ENCODE measurements at places on chromosomes 12 and 14.
A peak's percentile ranks its signal among the peaks of the same experiment; 100 is the strongest.

- no peak for DNase-seq
Measured at GRCh38 chr14:101820283-101820798, 58.8 kb downstream of the PPP2R5C start.

DNA sequence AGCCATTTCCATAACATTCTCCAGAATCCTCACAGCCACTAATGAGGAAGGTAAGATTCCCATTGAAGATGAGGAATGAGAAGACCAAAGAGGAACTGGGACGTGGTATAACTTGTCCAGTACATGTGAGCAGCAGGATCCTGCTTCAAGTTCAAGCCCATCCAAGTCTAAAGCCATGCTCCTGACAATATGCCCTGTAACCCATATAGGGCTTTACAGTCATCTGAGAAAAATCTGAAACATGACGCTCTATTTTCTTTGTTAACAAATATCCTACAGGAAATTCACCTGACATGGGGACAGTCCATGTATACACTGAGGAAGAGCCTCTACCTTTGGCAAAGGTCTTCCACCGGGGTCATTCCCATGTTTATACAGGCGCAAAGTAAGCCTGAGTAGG lies 3.1 kb upstream of the ACTR6 start:
- DNase-seq, result no peak

GRCh38 chr12:9127936-9128663 lies 12.4 kb upstream of the A2M start:
- no peak for DNase-seq

DNA sequence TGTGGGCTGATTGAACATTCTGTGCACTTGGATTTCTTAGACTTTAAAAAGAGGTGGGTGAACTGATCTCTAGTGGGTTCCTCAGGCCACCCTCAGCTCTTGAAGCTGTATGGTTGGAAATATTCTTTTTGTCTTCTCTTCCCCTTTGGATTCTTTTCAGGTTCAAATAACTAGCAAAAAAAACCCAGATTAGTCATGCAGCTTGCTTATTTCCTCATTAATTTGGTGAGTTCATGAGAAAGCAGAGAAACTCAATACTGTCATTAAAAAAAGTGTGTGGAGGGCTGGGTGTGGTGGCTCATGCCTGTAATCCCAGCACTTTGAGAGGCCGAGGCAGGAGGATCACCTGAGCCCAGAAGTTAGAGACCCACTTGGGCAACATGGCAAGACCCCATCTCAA lies 183.4 kb downstream of the ESR2 start:
- DNase-seq, result no peak

- no peak for DNase-seq
Measured at GRCh38 chr14:98312006-98312405, 960.0 kb downstream of the BCL11B start.

DNA sequence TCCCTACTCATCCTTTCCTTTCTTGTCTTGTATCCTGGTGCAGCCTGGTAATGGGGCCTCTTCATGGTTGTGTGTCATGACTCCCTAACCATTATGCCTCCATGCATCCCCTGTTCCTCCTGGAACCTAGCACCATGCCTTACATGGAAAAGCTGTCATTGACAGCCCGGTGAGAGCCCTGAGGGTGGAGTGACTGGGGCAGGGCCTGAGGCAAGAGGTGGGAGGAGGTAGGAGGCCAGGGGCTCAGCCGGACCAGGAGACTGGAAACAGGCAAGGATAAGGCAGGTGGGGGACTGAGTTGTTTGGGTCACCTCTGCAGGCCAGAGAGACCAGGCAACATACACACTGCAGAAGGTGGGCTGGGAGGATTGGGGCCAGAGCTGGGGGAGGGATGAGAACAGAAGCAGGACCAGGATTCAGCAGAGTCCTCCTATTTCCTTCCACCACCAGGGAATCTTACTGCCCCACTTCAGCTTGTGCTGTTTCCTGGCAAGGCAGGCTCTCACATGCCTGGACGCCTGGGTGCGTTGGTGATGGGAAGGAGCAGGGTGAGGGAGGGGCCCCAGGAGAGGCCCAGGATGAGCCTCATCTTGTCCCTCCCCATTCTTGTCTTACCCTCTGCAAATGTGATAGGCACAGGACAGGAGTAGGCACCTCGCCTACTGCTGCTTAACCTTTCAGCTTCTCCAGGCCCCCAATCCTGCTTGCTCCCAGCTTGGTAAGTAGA lies at the start of gene LTB4R2:
TSS of gene LTB4R2 (plus strand) at position 603 of the 727 bp plus-strand sequence. CDS start 525 bp downstream, outside the sequence.
- no peak for DNase-seq

DNA sequence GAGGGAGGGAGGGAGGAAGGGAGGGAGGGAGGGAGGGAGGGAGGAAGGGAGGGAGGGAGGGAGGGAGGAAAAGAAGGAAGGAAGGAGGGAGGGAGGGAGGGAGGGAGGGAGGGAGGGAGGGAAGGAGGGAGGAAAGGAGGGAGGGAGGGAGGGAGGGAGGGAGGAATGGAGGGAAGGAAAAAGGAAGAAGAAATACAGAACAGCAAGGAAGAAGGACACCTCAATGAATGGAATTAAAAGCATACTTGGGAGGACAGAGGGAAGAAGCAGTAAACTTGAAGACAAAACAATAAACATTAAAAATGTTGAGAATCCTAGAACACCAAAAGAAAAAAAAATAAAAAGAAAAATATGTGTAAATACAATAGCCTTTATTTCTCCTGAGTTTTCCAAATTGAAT lies 6.2 kb downstream of the OR4Q2 start:
- no peak for DNase-seq

DNA sequence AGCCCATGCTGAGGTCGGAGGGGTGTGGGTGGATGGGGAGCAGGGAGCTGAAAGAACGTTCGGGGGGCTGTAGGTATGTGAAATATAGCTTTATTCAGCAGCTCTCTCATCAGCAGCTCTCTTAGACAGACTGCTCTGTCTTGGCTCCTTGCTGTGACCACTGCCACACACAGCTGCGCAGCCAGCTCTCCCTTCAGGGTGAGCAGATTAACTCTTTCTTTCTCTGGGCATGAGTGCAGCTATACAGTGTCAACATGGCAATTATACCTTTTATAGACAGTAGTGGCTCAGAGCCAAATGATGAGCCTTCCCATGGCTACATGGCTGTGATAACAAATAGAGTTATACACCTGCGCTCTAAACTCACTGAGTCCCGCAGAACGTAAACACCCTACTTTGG lies 137.7 kb upstream of the NEDD1 start:
- DNase-seq, result peak; percentile 82

GRCh38 chr14:81193924-81194633 lies 26.7 kb downstream of the GTF2A1 start:
- no peak for DNase-seq

GRCh38 chr14:101709962-101710931 lies 51.3 kb upstream of the PPP2R5C start:
- DNase-seq, result no peak

GRCh38 chr14:53613404-53614253 lies 343.0 kb downstream of the BMP4 start:
- peak; percentile 14 for DNase-seq

- no peak for DNase-seq
Measured at GRCh38 chr14:96661244-96661969, 135.8 kb upstream of the VRK1 start.

DNA sequence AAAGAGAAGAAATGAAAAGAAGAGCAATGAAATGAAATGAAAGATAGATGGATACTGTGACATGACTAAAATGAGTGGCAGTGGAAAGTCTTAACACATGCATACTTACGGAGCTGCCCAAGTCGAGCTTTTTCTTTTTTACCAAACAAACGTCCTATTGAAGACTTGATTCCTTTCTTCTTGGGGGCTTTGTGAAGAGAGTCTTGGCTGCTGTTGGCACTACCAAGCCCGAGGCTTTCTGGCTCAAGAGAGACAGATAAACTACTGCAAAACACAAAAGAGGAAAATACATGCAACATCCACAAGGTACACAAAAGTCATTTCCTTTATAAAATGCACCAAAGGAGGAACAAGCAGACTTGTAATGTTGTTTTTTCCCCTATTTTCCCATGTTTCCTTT lies 261.2 kb downstream of the ACSS3 start:
- no peak for DNase-seq

DNA sequence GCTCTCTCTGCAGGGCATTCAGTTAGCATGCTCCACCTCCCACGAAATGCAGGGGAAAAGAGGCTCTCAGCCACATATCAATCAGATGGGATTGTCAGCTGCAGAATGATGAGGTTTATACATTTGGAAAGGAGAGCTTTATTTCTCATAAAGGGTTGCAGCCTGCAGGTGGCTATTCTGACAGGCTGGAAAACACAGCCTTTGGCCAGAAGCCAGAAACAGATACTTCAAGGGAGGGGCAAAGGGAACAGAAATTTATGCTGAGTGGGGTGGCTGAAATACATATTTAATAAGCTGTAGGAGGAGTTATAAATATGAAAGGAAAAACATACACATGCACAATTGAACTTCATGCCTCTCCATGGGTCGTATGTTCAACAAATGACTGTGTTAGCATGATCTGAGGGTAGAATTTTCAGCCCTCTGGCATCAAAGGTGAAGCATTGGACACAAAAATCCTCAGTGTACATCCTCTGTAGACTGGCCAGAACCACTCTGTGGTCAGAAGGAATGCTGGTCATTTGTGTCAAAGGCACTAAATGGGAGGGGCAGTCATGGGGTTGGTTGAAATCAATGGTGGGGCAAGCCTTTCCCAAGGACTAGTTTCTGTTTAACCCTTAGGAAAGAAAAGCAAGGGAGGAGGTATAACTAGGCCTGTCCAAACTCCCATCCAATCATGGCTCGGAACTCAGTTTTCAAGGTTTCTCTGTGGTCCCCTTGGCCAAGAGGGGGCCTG lies 62.4 kb downstream of the TMX1 start:
- DNase-seq, result no peak

- DNase-seq, result no peak
Measured at GRCh38 chr12:20369305-20370013, 1.1 kb downstream of the PDE3A start.

- DNase-seq, result no peak
Measured at GRCh38 chr12:75784591-75784990, 247.0 kb downstream of the PHLDA1 start.

- DNase-seq, result no peak
Measured at GRCh38 chr14:101862711-101863110, 101.2 kb downstream of the PPP2R5C start.

DNA sequence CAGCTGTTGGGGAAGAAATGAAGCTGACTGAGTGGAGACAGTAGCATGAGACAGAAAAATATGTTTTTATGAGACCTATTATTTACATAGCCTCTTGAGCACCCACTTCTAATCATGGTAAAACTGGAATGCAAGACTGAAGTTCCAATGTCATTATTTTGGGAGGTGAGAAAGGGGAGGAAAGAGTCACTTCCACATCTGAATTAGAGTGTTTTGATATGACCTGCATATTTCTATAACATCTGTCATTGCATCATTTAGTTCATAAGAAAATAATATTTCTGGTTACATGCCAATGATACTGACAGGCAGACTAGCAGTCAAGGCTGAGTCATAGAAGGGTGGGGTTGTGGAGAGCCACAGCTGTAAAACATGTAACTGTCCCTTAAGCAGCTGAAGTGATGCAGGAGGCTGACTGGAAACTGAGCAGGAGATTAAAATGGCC lies 26.7 kb downstream of the NTN4 start:
- DNase-seq, result no peak

DNA sequence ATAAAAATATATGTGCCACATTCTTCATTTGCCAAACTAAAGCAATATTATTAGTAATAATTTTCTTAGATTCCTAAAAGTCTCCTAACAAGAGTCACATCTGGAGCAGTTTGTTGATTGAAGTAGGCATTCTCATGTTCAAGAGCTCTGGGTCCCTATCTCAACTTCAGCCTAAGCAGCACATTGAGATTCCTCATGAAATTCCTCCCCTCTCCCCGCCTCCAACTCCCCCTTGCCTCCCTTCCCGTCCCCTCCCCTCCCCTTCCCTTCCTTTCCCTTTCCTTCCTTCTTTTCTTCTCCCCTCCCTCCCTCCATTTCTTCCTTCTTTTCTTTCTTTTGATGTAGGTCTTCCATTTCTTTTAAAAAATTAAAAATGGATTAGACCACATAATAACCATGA lies 48.7 kb upstream of the NAV3 start:
- DNase-seq, result no peak

DNA sequence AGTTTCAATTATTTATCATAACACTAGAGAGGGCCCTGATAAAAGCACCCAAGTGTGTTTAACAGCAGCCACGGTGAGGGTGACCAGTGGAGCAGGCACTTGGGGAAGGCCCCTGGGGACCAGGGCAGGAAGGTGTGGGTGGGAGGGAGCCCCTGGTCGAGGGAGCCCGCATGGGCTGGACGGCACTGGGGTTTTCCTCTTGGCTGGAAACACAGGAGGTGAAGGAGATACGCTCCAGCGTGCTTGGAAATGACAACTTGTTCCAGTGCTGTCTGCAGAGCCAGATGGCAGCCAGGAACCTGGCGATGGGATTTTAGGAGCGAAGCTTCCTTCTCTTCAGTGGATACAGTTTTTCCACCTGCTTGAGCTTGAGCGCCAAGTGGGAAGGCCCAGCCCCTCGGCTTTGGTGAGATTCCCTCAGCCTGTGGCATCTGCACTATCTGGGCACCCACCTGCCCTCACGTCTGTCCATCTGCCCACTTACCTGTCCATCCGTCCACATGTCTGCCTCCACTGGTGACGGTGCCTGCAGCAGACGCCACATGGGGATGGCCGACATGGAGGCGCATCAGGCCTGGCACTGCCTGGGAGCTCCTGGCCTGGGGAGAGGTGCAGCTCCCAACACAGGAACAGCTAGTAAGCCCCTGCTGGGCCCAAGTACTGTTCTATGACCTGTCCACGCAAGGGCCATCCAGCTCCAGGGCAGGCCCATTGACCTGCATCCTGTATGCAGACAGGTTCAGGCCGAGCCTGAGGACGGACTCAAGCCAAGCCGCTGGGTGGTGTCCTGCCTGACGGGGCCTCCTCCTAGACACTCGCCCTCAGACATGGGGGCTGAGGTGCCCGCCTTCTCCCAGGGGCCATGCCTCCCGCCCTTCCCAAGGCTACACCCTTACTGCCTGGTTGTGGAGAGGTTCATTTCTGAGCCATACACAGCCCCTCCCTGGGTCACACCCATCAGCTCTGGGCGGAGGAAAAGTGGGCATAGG lies 192.2 kb upstream of the C14orf180 start:
- no peak for DNase-seq

DNA sequence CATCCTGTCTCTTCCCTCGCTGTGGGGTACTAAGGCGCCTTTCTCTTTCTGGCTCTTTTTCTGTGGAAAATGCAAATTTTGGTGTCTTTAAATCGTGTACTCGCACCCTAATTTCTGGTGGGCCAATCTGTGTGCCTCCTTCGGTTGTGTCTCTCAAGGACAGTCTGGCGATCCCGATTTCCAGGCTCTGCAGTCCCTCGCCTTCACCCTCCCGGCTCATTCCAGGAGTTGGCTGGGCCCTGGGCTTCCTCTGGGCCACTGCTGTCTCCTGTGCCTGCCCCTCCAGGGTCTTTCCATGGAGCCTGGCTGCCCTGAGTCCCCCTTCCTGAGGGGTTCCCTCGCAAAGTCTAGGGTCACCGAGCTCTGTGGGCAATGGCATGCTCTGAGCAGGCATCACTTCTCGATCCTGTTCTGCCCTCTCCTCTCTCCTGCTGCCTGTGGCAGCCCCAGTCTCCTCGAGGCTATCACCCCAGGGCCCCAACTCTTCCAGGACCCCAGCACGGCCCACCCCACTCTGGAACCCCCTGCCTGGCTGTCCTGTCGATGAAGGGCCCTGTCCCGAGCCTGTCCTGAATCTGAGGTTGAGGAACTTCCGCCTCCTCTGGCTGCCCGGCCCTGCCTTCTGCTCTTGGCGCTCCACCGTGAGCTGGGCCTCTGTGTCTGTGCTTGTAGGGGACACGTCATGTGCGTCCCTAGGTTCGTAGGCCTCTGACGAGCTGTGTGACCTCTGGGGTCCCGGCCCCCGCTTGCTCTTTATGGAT lies 24.1 kb downstream of the AHNAK2 start:
- DNase-seq, result no peak

Measured in NCI-H2081 treated with DMSO at 0.1 percent for 48 hours (cell line).